ENCODE measurements at places on chromosomes 5 and 9. TPM values are rescaled to one million over a fixed set of nuclear protein-coding genes. Genes with fewer than 3 reads are reported as not detected.

FIBCD1 gene
- total RNA-seq = not detected

GRCh38 chr9:135787317-135787716 lies 85.3 kb downstream of the KCNT1 start:
- no peaks in the 10 kb centered on the region for H3K4me1 ChIP-seq
- no peaks in the 10 kb centered on the region for H3K27me3 ChIP-seq
- no peaks in the 10 kb centered on the region for H3K36me3 ChIP-seq
- H3K27ac ChIP-seq = no peak overlapping the region
- DNase-seq = no peak

C5orf34 gene
- total RNA-seq = 0.25 TPM

DNA sequence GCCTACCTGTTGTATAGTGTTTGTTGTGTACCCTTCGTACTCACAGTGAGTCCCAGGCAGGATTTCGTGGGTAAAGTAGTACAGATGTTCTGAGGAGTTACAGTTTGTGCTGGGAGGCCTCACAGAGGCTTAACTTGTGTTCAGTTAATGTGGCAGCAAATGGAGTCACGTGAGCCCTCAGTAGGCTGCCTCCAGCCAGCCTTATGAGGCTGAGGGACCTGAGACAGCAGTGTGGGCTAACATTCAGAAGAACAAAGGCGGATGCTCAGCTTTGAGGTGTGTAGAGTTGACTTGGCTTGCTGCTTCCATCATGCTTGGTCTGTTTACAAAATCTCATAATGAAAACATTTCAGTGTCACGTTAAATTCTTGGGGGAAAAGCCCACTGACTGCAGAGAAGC lies 118.1 kb downstream of the TRIO start:
- H3K4me3 ChIP-seq = no peak overlapping the region
- H3K27ac ChIP-seq = no peak overlapping the region

HMGXB3 gene
- 11.0 TPM for total RNA-seq

- H3K36me3 ChIP-seq = no peaks in the 10 kb centered on the region
- peak overlapping the region; percentile 68 for H3K27ac ChIP-seq
- no peaks in the 10 kb centered on the region for H3K27me3 ChIP-seq
- DNase-seq = peak; percentile 70
- H3K4me3 ChIP-seq = no peak overlapping the region
Observed at GRCh38 chr9:38339087-38339486, 53.4 kb upstream of the ALDH1B1 start.

ALDH1B1 gene
- 16.3 TPM for total RNA-seq

- no peak overlapping the region for H3K27ac ChIP-seq
Observed at GRCh38 chr5:1743061-1743768, 56.4 kb downstream of the MRPL36 start.

DNA sequence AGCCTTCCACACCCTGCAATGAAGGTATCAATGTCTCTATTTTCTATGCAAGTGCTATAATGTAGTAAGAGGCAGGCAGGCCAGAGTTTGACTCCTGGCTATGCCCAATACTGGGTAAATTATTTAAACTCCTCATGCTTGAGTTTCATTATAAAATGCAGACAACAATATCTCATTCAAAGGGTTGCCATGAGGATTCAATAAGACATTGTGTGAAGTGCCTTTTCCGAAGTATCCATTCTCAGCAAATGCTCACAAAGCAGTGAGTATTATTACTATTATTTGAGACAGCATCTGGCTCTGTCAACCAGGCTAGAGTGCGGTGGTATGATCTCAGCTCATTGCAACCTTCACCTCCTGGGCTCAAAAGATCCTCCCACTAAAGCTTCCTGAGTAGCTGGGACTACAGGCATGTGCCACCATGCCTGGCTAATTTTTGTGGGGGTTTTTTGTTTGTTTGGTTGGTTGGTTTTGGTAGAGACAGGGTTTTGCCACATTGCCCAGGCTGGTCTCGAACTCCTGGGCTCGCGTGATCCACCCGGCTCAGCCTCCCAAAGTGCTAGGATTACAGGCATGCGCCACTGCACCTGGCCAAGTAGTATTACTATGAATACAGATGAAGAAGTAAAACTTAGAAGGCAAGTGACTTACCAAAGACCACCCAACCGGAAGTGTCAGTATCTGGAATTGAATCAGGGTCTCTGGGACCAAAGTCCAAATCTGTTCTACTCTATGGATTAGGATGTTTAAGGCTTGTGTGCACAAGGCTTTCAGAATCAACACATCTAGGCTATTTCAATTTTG lies 18.8 kb downstream of the ADAM19 start:
- H3K36me3 ChIP-seq = no peaks in the 10 kb centered on the region
- DNase-seq = no peak
- no peak overlapping the region for H3K4me3 ChIP-seq
